ENCODE measurements at places on chromosomes 7 and 10.

GRCh38 chr7:93575555-93576399 lies 1.3 kb upstream of the CALCR start:
- no peak for DNase-seq

DNA sequence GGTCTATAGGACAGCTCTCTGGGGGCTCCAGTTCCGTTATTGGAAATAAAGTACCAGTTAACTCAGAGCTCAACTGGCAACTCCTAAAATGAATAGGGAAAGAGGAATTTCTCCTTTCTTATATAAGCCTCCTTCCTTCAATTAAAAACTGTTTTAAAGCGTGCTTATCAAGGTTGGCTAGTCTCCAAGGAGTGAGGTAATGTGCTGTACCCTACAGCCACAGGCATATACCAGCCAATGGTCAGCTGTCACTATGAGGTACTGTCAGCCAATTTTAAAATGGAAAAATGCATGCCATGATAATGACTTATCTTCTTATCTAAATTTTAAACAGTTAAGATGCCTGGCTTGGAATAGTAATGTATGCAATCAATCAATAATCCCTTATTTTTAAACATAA lies 76.2 kb downstream of the PLCE1 start:
- DNase-seq = no peak

- DNase-seq = no peak
Measured at GRCh38 chr7:48139459-48139858, 31.8 kb upstream of the ABCA13 start.

- no peak for DNase-seq
Measured at GRCh38 chr7:106891548-106892410, 26.7 kb downstream of the PIK3CG start.

DNA sequence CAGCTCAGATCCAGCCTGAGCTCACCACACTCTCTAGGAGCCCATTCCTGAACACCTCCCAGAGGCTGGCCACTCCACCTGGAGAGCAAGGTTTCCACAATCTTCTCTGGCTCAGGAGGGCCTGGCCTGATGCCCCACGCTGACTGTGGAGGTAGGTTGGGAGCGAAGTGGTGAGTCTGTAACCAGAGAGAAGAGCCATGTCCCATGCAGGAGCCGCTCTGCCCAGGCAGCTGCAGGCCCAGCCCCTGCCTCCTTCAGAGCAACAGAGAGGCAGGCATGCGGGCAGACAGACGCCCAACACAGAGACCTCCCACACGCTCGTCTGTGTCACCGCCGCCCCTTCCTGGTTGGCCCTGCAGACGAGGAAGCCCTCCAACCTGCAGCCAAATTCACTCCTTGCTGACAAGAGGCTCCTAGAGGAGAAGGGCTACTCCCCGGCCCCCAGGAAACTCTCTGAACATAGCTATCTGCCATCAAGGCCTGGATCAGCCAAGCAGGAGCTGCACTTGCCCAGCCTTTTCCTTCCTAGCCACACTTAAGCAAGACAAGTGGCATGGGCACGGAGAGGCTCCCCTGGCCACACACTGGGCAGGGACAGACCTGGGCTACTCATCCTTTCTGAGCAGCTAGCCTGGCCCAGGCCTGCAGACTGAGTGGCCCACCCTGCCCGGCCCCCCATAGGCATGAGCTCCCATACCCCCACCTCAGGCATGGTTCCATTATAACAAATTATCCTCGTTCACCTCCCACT lies 101.9 kb downstream of the GRID1 start:
- no peak for DNase-seq

DNA sequence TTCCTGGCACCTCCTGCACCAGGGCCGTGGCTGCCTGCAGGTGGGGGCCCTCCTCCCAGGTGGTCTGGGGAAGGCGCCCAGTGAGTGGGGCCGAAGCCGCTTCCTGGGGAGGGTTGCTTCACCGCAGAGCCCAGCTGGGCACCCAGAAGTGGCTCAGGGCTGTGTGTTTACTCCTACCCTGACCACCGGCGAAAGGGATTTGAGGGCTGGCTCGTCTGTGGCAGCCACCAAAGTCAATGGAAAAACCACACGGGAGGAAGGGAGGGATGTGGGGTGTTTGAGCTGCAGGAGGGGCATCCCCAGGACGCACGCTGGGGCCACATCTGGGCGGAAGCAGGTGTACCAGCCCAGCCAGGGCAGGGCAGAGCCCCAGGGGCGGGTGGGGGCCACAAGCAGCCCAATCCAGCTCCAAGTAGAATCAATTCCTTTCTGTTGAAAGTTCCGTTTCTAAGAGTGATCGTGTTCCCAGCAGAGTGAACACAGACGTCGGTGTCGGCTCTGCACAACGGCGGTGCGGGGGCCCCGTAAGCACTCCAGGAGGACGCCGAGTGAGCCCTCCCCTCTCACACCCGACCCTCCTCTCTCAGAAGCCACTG lies 69.9 kb downstream of the FOXL3 start:
- peak; percentile 47 for DNase-seq

- no peak for DNase-seq
Measured at GRCh38 chr7:44665531-44666213, 59.2 kb downstream of the OGDH start.

DNA sequence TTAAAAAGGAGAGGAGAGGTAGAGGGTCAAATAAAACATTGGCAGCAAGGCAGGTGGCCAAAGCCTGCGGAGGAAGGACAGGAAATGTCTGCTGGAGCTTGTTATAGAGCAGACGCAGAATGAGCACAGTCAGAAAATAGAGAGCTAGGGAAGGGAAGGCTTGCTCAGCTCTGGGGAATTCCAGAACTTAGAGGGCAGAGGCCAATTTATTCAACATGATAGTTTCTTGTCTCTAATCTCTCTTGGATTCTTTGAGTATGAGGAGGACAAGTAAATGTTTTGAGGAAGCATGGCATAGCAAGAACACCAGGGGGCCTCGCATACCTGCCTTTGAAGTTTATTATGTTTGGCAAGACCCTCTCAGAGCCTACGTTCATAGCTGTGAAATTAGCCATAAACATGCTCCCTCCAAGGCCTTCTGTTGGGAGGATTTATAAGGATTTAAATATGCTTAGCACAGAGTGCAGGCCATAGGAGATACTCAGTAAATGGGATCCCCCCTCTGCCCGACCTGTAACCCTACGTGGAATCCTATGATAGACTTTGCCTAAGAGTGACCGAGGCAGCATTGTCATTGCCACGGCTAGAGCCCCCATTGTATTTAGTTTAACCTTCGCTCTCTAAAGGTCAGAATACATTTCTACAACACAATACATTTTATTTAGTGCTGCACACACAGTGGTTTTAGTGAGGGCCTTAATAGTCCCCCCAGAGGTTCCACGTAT lies 293.9 kb downstream of the CCDC3 start:
- DNase-seq = no peak

All from posterior cingulate gyrus (tissue), 11 donors.